HCT116 (cell line): ENCODE measurements at places on chromosomes 5 and 9. TPM values are rescaled to one million over a fixed set of nuclear protein-coding genes. Genes with fewer than 3 reads are reported as not detected.

The PRELID2 gene
- total RNA-seq = 20.1 TPM

The TEX48 gene
- total RNA-seq = not detected

The GOLPH3 gene
- total RNA-seq = 69.2 TPM

DNA sequence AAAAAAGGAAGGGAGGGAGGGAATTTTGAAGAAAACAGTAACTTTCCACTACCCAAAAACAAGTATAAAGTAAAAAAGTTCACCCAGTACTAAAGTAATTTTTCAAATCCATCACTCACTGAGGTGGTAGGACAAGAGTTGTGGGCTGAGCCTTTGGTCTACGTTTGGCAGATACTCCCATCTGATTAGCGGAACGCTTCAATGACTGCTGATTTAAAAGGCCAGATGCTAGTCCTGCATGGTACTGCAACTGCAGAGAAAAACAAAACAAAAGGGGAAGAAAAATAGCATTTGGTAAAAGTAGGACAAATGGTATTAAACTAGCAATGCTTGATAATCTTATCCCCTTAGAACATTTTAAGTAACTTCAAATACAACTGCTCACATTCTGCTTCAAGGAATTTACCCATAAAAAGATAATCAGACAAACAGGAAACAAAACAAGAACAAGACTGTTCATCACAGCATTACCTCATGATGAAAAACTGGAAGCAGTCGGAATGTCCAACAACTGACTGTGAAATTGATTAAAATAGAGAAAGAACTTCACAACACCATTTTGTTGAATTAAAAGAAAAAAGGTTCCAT is 65.4 kb downstream of the MED27 start:
- H3K27ac ChIP-seq = no peak overlapping the region
- DNase-seq = no peak
- H3K4me1 ChIP-seq = peaks cover 3% of the 10 kb centered on the region
- H3K36me3 ChIP-seq = no peaks in the 10 kb centered on the region
- H3K4me3 ChIP-seq = no peak overlapping the region
- no peaks in the 10 kb centered on the region for H3K27me3 ChIP-seq

DNA sequence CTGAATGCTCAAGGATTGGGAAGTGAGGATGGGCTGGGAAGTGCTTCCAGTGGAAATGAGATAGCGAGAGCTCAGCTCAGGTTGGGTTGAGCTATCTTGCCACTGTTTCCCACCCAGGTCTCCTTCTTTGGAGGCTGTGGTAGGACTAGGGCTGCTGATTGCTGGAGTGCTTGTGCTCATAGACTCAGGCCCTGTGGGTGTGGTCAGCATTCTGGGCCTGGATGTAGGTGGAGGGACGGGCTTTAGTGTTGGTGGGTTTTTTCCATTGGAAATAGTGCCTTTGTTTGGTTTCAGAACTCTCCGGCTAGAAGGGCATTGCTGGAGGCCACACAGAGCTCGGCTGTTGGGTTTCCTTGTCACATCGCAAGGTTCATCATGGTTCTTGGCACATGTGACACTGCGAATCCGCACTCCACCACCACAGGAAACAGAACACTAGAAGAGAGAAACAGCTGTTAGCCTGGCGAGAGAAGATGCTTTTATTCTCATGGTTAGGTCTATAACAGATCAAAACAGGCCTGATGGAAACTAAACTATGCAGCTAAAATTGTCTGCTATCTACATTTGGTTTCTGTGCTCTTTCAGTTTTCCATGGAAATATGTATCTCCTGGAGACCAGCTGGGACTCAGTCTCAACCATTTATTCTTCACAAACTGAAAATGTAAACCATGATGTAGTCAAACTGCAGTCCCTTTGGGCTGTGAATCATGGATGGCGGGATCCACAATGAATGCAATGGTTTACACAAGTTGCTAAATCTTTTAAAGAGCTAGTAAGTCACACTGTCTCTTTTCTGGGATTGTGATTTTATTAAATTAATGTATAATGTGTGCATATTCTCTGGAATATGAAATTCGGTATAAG is 136.2 kb downstream of the TARS1 start:
- no peak overlapping the region for H3K4me3 ChIP-seq
- H3K4me1 ChIP-seq = no peaks in the 10 kb centered on the region
- H3K36me3 ChIP-seq = no peaks in the 10 kb centered on the region

- no peaks in the 10 kb centered on the region for H3K27me3 ChIP-seq
- peak; percentile 12 for DNase-seq
- H3K4me1 ChIP-seq = no peaks in the 10 kb centered on the region
- H3K27ac ChIP-seq = no peak overlapping the region
These were observed 97.5 kb downstream of the COL5A1 start for GRCh38 chr9:134738869-134739659.

GRCh38 chr9:138117836-138118235 is 240.3 kb downstream of the CACNA1B start:
- no peaks in the 10 kb centered on the region for H3K27me3 ChIP-seq
- DNase-seq = no peak
- no peaks in the 10 kb centered on the region for H3K36me3 ChIP-seq
- no peaks in the 10 kb centered on the region for H3K4me1 ChIP-seq
- H3K27ac ChIP-seq = no peak overlapping the region
